ENCODE measurements at places on chromosomes 13 and 19.

DNA sequence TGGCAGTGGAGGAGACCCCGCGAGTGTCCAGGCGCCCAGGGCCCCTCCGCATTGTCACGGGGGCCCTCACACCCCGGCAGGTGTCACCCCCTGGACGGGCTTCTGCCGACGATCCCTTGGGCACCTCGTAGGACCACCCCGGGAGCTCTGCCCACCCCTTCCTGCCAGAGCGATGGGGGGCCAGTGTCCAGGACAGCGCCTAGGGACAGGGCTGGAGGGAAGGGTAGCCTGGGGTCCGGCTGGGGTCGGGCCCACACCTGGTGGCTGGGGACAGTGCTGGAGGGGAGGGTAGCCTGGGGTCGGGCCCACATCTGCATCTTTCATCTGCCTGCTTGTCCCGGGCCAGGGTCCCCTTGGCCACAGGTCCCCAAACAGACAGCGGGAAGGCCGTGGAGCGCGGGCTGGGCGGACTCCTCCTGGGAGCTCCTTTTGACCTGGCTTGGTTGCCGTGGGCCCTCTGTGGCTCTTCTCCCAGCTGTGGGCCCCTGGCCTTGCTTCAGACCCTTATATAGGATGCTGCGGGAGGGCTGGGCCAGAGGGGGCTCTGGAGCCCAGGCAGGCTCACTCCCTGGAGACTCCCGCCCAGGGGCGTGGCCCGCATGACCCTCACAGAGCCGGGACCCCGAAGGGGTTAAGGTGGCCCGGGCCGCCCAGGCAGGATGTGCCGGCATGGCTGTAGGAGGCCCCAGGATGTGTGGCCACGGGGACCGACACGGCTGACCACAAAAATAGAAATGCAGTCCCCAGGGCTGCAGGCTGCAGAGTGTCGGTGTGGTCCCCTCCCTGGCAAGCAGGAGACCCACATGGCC, 74.1 kb upstream of the MCF2L start:
- DNase-seq: no peak

DNA sequence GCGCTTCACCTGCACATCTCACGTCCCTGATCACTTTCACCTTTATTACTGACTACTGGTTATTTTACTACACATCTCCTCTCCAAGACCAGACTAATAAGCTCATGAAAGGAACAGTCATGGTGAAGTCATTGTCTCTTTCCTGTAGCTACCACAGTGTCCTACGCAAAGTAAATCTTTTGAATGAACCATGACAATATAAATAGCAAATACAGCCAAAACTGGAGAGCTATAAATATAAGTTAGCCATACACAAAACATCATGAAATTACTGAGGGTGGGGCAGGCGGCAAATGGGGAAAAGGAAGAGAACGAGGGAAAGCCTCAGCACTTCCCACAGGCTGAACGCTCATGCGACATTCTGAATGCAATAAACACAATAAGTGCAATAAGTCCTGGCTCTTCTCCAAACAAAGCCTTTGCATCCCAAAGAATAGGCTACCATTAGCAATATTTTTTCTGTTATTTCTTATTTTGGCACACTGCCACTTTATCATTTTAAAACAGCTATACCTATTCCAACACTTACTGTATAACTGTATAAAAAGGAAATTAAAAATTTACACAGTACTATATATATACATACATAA, 62.5 kb downstream of the TUBGCP3 start:
- DNase-seq: no peak

DNA sequence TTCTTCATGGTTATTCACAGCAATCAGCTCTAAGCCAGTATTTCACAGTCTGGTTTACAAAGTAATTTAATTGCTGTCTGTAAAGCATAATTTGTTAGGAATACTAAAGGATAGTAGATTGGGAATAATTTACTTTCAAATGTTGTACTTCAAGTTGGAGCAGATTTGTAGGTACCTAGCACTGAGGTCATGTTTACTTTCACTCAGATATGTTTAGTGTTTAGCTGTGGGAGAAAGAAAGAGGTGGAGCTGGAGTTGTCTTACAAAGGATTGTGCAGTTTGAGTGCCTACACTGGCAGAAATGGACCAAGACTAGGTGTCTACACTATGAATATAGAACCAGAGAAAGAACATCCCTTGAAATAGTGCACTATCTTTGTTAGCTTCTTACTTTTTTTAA, 464.6 kb downstream of the PCDH9 start:
- DNase-seq: no peak

DNA sequence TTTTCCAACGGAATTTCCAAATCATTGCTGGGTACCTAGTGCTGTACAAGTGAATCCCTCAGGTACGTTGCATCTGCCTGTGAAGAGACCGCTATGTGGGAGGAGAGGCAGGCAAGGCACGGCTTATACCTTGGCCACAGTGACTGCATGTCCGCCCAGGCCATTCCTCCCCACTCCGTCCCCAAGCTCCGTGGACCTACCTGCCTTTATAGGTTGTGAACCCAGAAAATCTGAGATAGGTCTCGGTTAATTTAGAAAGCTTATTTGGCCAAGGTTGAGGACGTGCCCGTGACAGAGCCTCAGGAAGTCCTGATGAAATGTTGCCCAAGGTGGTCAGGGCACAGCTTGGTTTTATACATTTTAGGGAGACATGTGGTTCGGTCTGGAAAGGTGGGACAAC, 218.5 kb upstream of the TSHZ3 start:
- DNase-seq: no peak

DNA sequence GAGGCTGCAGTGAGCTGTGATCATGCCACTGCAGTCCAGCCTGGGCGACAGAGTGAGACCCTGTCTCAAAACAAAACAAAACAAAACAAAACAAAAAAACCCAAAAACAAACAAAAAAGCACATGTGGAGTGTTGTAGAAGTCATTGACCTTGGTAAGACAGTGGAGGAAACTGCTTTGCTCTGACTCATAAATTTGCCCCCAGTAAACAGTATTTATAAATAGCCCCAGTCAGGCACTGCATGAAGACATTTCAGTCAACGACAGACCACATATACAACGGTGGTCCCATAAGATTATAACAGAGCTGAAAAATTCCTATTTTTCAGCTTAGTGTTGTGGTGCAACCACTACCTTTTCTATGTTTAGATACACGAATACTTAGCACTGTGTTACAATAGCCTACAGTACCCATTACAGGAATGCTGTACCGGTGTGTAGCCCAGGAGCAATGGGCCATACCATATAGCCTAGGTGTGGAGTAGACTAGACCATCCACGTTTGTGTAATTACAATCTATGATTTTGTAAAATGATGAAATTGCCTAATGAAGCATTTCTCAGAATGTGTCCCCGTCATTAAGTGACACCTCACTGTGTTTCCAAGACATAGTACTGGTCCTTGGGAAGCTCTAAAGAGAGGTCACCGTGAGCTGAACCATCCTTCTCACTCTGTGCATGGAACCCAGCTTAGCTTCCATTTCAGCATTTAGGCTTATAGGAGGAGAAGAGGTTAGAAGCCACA, 1.1 kb downstream of the ARL11 start:
- DNase-seq: no peak

DNA sequence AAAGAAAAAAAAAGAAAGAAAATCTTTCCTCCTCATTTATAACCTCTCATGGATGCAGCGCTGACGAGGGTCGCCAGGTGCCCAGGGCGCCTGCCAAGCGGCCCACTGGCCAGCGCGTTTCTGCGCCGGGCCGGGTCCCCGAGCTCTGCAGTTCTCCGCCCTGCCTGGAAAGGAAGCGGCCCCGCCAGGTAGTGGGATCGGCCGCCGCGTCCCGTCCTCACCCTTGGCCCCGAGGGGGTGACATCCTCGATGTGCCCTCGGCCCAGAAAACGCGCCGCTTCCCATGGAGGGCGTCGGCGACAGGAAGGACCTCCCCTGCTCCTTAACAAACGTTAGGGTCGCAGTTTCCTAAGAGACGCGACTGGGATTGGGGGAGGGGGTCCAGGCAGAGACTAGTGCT, 56.9 kb downstream of the ZNF726 start:
- no peak for DNase-seq

GRCh38 chr19:18551631-18552030, 6.0 kb upstream of the KXD1 start:
- DNase-seq: no peak

GRCh38 chr13:61128850-61129645, 286.6 kb downstream of the PCDH20 start:
- no peak for DNase-seq

GRCh38 chr19:17331045-17331558, 3.6 kb downstream of the ANO8 start:
- no peak for DNase-seq

GRCh38 chr19:51993422-51993821, 6.8 kb upstream of the ZNF350 start:
- no peak for DNase-seq

- no peak for DNase-seq
These were observed 3.0 kb upstream of the CYP4F12 start for GRCh38 chr19:15669891-15670290.

- no peak for DNase-seq
These were observed 444.8 kb downstream of the FOXO1 start for GRCh38 chr13:40221460-40222201.

DNA sequence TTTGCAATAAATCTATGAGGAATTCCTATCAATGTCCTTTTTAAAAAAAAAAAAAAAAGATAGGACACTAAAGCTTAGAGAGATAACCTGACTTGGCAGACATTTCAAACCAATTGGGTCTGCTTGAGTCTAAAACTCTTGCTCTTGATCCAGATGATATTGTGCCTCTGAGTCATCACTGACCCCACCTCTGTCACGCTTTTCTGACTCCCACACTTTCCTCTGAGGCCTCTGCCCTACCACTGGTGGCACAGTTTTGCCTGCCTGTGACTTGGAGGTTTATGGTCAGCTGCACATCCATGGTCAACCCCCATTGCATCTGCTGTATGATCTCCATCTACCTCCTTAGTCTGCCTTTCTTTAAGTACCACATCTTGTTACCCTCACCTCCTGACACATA, 328.7 kb downstream of the SPRY2 start:
- DNase-seq: no peak

DNA sequence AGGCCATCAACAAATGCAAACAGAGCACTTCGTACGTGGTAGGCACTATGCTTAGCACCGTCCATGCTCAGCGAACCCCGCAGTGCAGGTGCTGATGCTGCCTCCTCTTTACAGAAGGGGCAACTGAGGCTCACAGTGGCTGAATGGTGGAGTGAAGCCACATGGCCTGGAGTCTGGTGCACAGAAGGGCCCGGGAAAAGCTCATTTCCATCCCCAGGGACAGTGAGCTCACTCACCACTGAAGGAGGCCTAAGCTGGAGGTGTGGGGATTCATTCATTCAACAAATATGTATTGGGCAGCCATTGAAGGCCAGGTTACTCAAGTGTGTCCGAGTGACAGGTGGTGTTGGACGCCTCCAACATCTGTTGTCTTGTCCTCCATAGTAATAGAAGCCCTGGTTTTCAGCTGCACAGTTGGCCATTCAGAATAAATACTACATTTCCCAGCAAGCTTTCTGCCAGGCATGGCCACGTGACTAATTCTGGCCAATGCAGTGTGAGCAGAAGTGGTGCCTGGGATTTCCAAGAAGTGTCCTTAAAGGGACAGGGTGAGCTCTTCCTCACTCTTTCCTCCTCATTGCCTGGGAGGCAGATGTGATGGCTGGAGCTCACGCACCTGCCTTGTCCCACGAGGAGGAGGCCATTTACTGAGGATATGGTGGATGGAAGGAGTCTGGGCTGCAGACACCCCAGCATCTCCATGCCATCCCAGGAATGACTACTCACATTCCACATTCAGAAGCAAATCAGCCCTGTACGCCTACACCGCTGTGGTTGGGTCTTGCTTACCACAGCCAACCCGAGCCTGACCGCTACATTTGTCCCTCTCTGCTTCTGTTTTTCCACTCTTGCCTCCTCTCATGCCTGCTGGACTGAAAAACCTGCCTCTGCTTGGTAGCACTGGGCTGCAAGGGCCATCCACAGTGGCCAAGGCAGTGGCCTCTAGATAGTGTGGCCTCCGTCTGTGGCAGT, 2.3 kb upstream of the ZNRF4 start:
- no peak for DNase-seq

DNA sequence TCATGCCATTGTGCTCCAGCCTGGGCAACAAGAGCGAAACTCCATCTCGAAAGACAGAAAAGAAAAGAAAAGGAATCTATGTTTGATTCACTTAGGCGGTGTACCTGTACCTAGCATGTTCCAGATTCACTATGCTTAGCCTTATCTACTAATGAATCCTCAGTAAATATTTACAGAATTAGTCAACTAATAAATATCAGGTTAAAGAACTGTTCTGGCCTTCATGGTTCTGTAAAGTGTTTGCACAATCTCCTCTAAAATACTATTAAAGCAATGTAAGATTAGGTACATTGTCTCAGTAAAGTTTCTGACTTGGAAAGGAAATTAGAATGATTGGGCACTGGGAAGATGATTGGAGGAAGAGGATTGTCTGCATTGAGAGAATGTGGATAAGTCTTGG, 2770.4 kb downstream of the PCDH9 start:
- no peak for DNase-seq

DNA sequence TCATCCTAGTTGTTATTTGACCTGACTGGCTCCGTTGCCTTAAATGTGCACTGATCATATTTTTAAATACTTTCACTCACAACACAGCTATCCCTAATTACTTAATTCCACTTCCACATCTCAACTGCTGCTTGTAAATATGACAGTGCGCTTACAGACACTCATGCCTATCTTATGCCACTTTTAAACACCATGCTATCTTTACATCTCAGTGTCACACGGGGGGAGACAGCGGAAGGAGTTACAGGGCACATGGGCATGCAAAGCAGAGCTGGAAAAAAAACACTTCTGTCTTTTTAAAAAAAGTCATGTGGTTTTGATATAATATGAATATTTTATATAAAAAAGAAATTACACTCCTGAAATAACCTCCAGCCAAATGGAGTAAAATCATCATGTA, 44.1 kb downstream of the SMAD9 start:
- DNase-seq: no peak

DNA sequence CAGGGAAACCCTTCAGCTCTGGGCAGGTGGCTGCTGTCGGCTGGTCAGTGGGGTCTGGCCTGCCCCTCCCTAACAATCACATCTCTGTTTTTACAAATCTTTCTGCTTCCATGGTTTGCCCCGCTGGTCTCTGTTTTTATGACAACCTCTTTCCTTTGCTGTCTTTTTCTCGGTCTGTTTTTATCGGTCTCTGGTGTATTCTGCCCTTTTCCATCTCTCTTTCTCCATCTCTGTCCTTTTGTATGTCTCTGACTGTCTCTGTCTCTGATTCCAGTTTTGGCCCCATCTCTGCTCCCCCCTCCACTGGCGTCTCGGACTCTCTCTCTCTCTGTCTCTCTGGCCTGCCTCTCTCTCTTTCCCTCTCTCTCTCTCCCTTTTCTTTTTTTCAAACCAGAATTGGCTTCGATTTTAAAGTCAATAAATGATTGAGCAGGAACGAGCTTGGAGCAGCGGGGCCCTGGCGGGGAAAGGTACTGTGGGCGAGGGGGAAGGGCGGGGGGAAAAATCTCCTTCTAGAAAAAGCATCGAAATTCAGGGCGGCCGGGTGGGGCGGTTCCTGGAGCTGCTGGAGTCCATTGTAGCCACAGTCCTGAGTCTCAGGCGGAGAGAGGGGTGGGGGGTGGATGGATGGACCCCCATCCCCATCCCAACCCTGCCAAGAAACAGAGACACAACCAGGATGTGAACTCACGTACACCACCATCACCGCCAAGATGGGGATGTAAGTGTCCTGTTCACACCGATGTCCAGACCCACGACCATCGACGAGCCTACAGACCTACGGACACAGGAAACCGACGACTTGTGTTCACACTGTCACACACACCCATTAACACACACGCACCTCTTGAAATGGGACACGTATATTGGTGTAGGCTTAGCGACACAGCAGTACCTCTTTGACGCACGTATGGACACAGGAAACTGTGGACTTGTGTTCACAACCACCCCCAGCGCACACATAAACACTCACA, 3.0 kb downstream of the NFIX start:
- no peak for DNase-seq

Measured in thoracic aorta (tissue), 2 donors.